ENCODE measurements at places on chromosomes 6 and 20.

- no peak for DNase-seq
Observed at GRCh38 chr20:39661833-39662232, 699.7 kb downstream of the DHX35 start.

DNA sequence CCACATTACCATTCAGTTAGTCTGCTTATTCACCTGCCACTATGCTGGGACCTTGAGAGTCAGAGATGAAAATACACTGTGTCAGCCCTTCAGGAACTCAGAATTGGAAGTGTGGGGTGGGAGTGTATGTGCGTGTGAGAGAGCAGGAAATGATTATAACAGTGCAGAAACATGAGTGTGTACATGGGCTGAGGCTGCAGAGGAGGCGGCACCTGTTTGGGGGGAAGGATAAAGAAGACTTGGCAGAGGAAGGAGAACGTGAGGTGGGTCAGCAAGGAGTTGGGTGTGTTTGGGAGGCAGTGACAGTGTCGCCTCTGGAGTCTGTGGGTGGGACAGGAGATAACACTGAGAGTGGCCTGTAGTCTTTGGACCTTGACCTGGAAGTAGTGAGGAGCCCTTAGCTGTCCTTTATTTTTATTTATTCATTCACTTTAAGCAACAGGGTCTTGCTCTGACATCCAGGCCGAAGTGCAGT lies 3.1 kb downstream of the CHMP4B start:
- DNase-seq, result no peak

- DNase-seq, result no peak
Observed at GRCh38 chr6:125818772-125819260, 28.1 kb downstream of the NCOA7 start.

DNA sequence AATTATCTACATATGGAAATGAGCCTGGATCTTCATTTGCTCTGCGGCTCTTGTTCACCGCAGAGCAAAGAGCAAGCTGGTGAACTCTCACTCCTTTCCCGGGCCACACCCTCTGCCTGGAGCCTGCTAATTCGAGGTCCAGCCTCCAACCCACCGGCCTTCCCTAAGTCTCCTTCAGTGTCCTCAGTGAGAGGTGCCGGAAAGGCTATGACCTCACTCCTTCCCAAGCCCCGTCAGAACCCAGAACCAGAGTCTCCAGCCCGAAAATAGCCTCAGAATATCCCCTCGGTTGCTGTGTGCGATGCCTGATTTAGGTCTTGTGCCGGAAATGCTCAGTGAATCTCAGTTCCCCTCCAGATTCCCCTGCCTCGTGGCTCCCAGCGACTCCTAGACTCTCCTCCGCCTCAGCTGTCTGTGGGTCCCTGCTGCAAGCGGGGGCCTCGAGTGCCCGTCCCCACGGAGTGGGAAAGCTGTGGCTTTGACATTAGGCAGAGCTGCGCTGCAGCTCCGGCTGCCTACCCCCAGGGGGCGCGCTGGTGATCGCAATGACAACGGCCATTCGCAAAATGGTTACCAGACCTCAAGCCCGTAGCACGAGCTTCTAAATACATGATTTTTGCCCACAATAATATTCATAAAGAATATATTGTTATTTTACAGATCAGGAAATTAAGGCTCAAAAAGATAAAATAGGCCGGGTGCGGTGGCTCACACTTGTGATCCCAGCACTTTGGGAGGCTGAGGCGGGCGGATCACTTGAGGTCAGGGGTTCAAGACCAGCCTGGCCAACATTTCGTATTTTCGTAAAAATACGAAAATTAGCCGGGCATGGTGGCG lies 4.1 kb upstream of the BNIP5 start:
- peak; percentile 39 for DNase-seq

- no peak for DNase-seq
Observed at GRCh38 chr6:28791002-28791383, 132.8 kb downstream of the TRIM27 start.

DNA sequence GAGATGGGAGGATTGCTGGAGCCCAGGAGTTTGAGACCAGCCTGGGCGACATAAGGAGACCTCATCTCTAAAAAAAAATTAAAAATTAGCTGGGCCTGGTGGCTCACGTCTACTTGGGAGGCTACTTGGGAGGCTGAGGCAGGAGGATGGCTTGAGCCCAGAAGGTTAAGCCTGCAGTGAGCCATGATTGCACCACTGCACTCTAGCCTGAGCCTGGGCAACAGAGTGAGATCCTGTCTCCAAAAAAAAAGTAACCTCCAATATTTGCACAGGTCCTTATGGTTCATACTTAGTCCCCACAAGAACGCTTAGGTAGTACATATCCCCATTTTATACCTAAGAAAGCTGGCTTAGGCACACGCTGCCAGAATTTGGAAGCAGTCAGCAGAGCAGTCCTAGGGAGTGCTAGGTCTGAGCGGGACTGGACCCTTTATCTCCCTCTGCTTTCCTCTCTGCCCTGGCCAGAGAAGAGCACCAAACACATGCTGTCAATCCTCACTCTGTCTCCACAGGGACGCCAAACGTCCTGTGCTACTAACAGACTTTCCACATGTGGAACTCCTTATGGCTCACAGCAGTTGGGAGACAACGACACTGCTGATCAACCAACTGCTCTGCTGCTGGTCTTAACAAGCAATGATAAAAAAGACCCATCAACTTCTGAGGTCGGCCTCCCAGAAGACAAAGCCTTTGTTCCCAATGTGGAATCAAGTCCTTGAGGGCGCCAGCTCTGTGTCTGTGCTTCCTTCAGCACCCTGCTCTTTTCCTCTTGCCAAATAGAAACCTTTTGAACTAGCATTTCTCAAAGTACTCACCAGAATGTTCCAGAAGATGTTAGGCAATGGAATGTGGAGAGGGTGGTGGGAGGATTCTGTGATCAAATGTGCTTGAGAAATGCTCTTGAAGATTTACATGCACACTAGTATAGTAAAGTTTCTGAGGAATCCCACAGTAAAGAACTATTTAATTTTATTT lies 226.3 kb upstream of the DTNBP1 start:
- no peak for DNase-seq

GRCh38 chr20:31853481-31853880 lies 8.1 kb upstream of the FOXS1 start:
- DNase-seq, result no peak

DNA sequence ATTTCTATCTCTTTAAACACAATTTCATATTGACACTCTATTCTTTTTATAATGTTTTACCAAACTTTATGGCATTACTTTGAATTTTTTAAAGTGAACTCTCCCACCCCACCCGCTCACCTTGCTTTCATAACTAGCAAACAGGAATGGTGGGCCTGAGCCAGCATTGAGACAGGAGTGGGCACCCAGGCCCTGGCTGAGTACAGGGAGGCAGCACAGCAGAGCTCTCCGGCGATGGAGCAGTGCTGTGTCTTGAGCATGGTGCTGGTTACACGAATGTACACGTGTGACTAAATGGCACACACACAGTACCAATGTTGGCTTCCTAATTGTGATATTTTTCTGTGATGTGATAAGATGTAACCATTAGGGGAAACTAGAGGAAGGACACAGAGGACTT lies 4.5 kb downstream of the CST11 start:
- DNase-seq, result no peak

DNA sequence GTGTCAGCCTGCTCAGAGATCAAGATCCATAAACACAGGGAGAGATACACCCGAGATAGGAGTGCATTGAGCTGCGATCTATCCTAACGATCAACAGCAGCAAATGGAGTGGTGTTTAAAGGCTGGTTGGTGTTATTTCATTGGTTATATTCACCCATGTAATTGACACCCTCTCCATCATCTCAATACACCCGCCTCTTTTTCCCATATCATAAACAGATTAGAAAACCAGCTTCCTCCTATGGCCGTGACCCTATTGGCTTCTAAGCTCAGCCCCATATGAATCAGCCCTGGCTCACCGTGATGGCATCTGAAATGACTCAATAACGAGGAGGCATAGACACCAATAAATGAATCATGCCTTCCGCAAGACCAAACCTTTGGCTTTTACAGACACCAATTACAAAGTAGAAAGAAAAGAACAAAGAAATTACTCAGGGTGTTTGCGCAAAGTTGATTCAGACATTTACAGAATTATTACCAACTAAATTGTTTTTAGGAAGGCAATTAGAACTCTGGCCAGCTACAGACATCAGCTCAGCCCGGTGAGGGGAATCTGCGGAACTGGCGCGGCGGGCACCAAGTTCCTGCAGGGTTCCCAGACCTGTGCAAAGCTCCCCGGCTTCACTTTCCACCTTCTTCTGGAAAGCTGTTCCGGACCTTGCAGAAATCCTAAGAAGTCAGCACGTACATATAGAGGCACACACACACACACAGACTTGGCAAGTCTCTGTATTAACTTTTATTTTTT lies 11.5 kb downstream of the PMEPA1 start:
- DNase-seq, result peak; percentile 50

- no peak for DNase-seq
Observed at GRCh38 chr20:60950561-60950960, 301.5 kb upstream of the CDH4 start.

GRCh38 chr6:98581705-98582104 lies 252.7 kb upstream of the POU3F2 start:
- no peak for DNase-seq

DNA sequence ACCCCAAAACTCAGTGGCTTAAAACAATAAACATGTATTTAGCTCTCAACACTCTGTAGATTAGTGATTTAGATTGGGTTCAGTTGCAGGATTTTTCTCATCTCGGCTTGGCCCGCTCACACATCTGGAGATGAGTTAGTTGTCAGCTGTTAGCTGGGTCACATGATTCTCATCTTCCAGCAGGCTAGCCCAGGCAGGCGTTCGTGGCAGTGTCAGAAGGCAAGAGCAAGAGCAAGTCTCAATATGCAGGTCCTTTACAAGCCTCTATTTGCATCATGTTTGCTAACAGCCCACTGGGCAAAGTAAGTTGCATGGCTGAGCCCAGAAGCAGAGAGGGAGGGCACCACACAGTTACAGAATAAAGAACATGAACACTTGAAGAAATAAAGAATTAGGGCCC lies 83.6 kb upstream of the MYLIP start:
- no peak for DNase-seq

GRCh38 chr6:125164696-125165095 lies 11.1 kb downstream of the TPD52L1 start:
- no peak for DNase-seq

DNA sequence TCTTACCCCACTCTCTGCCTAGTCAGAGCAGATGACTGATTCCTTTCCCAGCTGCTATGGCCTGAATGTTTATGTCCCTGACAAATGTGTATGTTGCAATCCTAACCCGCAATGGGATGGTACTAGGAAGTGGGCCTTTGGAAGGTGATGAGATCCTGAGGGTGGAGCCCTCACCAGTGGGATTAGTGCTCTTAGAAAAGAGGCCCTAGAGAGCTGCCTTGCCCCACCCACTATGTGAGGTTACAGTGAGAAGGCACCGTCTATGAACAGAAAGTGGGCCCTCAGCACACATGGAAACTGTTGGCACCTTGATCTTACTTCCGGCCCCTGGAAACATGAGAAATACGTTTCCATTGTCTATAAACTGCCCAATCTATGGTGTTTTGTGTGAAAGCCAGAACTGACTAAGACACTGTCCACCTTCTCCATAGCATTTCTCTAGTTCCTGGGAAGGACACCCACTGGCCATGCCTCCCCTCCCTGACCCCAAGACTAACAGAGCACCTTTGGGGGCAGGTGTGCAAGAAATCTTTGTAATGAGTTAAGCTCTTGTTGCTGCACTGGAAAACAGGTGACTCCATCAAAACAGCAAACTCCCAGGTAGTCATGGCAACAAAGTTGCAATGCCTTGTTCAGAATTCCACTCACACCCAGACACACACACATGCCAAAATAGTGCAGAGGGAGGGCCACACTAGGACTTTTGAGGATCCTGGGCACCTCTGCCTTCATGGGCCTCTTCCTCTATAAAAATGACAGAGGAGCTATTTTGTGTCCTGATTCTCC lies 16.2 kb downstream of the GABRR2 start:
- DNase-seq, result no peak

- DNase-seq, result no peak
Observed at GRCh38 chr6:42012501-42013133, 37.7 kb upstream of the TAF8 start.

DNA sequence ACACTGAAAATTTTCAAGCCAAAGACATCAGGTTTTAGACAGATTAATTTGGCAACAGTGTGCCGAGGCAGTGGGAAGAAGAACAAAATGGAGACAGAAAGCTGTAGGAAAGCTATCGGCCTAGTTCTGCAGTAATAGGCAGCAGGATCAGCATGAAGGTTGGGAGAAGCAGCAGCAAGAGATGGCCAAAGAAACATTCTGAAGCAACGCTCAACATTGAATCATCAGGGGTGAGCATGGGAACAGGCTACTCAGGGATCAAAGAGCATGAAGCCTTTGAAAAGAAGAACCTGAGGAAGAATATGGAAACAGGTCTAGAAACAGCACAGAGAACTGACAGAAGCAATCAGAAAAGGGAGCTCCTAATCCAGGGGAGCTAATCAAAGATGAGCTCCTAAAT lies 7.1 kb upstream of the DST start:
- DNase-seq, result no peak

DNA sequence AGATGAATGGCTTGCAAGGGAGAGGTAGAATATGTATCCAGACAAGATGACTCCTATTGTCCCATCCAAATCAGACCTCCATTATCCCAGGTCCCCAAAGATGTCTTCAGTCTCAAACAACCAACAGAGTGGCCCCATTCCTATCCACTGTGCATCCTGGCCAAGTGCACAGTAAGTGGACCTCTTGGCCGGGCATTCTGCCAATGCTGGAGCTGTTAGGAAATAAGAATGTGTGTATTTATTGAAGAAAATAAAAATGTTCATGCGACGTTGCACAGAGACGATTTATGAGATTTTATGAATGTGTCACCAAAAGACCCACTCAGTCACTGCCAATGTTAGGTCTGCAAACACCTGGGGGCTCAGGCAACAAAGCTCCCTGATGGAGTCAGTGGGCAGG lies 196.0 kb downstream of the MAFB start:
- no peak for DNase-seq

DNA sequence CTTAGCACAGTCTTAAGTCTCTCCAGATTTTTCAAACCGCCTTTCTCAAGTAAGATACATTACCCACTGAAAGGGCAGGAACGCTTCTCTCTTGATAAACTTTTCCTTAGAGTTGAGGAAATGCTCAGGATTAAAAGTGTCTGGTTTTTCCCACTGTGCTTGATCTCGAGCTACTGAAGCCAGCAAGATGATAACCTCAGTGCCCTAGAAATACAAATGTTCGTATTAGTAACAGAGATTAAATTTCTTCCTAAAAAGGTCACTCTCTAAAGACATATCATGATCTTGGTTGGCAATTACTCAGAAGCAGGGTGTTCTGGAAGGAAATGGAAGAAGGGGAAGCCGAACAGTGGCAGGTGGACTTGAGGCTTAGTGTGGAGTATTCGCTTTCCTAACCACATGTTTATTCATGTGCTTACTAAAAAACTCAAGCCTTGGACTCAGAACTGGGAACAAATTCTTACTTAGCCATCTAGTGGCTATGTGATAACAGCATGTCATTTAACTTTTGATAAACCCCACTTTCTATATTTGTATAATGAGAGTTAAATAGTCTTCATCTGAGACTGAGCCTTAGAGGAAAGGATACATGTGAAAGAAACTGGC lies 20.1 kb downstream of the C6orf141 start:
- DNase-seq, result no peak

GRCh38 chr20:62695448-62696414 lies 12.9 kb upstream of the NTSR1 start:
- DNase-seq, result no peak

GRCh38 chr20:19828232-19828631 lies 70.2 kb downstream of the RIN2 start:
- DNase-seq, result no peak

GRCh38 chr20:278607-279571 lies 11.7 kb downstream of the C20orf96 start:
- no peak for DNase-seq

All from smooth muscle cell of the brain vasculature (primary cell).